Natural killer cell (primary cell): ENCODE measurements at places on chromosomes 1 and 21.

DNA sequence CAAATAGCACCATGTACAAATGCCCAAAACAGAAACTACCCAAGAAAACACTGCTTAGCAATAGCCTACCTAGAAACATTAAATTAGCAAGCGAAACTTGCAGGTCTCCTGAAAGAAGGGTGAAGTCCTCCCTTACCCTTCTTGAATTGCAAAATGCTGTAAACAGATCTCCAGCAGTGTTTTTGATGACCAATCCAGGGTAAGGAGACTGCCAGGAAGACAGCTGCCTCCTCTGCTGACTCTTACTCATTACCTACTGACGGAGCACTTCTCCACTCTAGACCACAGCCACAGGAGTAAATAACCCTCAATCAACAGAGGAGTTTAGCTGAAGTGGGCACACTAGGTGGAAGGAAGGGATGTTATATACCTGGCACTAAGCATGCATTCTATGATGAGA, 32.2 kb upstream of the GADD45A start:
- no peak overlapping the region for H3K27ac ChIP-seq
- DNase-seq, result no peak
- H3K4me1 ChIP-seq, result no peaks in the 10 kb centered on the region

GRCh38 chr1:226512076-226512728, 36.4 kb upstream of the STUM start:
- DNase-seq, result no peak
- H3K36me3 ChIP-seq, result no peaks in the 10 kb centered on the region
- no peak overlapping the region for H3K27ac ChIP-seq
- H3K4me3 ChIP-seq, result no peak overlapping the region
- H3K4me1 ChIP-seq, result no peaks in the 10 kb centered on the region

GRCh38 chr21:42236693-42237092, 17.8 kb downstream of the ABCG1 start:
- H3K4me3 ChIP-seq, result no peak overlapping the region
- no peak overlapping the region for H3K27ac ChIP-seq
- DNase-seq, result peak; percentile 53
- peaks cover 84% of the 10 kb centered on the region for H3K4me1 ChIP-seq

DNA sequence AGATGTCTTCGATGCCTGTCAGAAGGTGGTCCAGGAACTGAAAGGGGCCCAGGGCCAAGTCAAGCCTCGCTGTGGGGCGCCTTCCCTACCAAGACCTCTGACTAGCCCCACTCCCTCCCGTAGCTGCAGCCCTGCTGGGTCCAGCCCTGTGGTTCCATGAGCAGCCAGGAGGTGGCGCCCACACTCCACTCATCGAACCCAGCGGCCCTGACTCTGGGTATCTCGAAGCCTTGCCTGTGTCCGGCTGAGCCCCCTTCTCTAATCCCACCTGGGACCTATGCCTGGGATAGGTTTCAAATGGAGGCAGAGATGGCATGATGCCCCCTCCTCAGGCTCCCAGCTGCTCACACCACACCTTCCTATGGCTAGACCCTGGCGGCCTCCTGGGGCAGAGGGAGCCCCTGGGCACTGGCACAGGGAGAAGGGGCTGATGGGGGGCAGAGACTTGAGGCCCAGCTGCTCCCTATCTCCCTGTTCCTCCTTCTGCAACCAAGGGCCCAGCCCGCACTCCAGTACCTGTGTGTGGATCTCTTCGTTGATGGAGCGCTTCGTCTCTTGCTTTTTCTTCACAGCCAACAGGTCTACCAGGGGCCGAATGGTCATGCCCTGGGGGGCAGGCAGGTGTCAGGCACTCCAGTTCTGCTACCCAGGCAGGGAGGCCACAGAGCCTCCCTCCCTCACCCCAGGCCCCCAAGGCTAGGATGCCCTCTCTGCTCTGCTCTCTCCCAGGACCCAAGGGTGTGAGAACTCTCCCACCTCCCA, 52.0 kb downstream of the SLC9A1 start:
- no peak overlapping the region for H3K4me3 ChIP-seq
- H3K27me3 ChIP-seq, result no peaks in the 10 kb centered on the region
- H3K4me1 ChIP-seq, result peaks cover 37% of the 10 kb centered on the region
- H3K36me3 ChIP-seq, result peaks cover 21% of the 10 kb centered on the region
- DNase-seq, result peak; percentile 86

GRCh38 chr1:231487019-231487418, 41.5 kb upstream of the TSNAX start:
- H3K27me3 ChIP-seq, result peaks cover 6% of the 10 kb centered on the region
- no peak overlapping the region for H3K27ac ChIP-seq
- H3K4me1 ChIP-seq, result no peaks in the 10 kb centered on the region
- no peaks in the 10 kb centered on the region for H3K36me3 ChIP-seq
- DNase-seq, result no peak

DNA sequence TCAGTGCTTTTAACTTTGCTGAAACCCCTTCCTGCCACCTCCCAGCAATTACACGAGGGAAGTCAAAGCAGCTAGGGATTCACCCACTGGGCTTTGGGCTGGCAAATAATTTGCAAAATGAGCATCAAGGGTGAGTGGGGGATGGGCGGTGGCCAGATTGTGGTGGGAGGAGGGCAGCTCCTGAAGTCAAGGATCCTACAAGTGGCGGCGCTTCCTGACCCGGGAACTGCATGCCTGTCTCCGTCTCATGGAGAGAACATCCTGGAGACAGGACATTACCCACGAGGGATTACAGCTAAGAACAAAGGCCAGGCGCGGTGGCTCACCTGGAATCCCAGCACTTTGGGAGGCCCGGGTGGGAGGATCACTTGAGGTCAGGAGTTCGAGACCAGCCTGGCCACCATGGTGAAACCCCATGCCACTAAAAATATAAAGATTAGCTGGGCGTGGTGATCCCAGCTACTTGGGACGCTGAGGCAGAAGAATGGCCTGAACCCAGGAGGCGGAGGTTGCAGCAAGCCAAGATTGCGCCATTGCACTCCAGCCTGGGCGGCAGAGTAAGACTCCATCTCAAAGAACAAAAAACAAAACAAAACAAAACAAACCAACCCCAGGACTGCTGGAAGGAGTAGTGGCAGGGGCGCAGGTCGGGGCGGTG, 12.9 kb downstream of the TTC34 start:
- no peak for DNase-seq
- no peaks in the 10 kb centered on the region for H3K36me3 ChIP-seq
- H3K4me3 ChIP-seq, result no peak overlapping the region
- peaks cover 2% of the 10 kb centered on the region for H3K4me1 ChIP-seq
